ENCODE measurements at places on chromosomes 12 and 14. TPM values are rescaled to one million over a fixed set of nuclear protein-coding genes. Genes with fewer than 3 reads are reported as not detected.

The HOXC13 gene
- total RNA-seq, result not detected

The CEBPE gene
- total RNA-seq, result not detected

The SMCO2 gene
- 4.1 TPM for total RNA-seq

The KERA gene
- total RNA-seq, result not detected

The SLC17A8 gene
- total RNA-seq, result not detected

The FOXA1 gene
- 8.3 TPM for total RNA-seq

The NOVA1 gene
- total RNA-seq, result not detected

The GLT8D2 gene
- 2.1 TPM for total RNA-seq

The IL26 gene
- not detected for total RNA-seq

The GLT1D1 gene
- not detected for total RNA-seq

The ALX1 gene
- under 0.01 TPM for total RNA-seq

The TMPRSS12 gene
- not detected for total RNA-seq

The JPH4 gene
- total RNA-seq, result not detected

The C12orf56 gene
- 1.7 TPM for total RNA-seq

The KCTD10 gene
- total RNA-seq, result 47.8 TPM

The GABARAPL1 gene
- 31.8 TPM for total RNA-seq

The IL31 gene
- total RNA-seq, result not detected

The C14orf39 gene
- total RNA-seq, result 0.68 TPM

The CBLN3 gene
- total RNA-seq, result 2.5 TPM

The TAS2R43 gene
- total RNA-seq, result not detected

The AMN1 gene
- 37.9 TPM for total RNA-seq

The MYF6 gene
- not detected for total RNA-seq

The WNT1 gene
- not detected for total RNA-seq

The B3GNT4 gene
- total RNA-seq, result 0.68 TPM

The CDH24 gene
- 2.4 TPM for total RNA-seq

The GSC gene
- total RNA-seq, result not detected

The PRKAB1 gene
- 14.4 TPM for total RNA-seq

The KCNC2 gene
- not detected for total RNA-seq

The SMIM41 gene
- not detected for total RNA-seq

The CCDC197 gene
- not detected for total RNA-seq

The NKX2-1 gene
- not detected for total RNA-seq

The TPPP2 gene
- not detected for total RNA-seq

The ADAM21 gene
- 0.14 TPM for total RNA-seq

The SHMT2 gene
- 408 TPM for total RNA-seq
